Hematopoietic multipotent progenitor cell treated with erythropoietin and hydrocortisone succinate and interleukin-3 and kit ligand, for 6 days (in vitro differentiated cells): ENCODE measurements at places on chromosomes 16 and 17.

GRCh38 chr17:56801459-56802178 is 32.1 kb downstream of the C17orf67 start:
- DNase-seq, result no peak

GRCh38 chr16:57892447-57893096 is 78.4 kb downstream of the CNGB1 start:
- peak; percentile 27 for DNase-seq

DNA sequence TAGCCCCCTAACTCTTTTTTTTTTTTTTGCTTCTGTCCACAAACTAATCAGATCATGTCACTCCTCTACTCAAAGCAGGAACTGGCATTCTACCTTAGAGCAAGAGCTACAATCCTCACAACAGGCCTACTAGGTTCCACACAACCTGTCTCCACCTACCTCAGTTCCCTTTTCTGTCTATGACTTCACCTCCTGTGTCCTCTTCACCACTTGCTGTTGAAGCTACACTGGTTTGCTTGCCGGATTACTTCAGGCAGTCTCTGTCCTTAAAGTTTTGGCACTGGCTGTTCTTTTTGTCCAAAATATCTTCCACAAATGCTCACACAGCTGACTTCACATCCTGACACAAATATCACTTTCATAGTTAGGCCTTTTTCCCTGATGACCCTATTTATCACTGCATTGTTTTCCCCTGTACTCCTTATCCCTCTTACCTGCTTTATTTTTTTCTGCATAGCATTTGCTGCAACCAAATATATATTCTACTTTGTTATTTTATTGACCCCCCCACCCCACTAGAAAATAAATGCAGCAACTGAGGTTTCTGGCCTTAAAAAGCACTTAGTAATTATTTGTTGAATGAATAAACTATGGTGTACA is 72.0 kb downstream of the KANSL1 start:
- no peak for DNase-seq

DNA sequence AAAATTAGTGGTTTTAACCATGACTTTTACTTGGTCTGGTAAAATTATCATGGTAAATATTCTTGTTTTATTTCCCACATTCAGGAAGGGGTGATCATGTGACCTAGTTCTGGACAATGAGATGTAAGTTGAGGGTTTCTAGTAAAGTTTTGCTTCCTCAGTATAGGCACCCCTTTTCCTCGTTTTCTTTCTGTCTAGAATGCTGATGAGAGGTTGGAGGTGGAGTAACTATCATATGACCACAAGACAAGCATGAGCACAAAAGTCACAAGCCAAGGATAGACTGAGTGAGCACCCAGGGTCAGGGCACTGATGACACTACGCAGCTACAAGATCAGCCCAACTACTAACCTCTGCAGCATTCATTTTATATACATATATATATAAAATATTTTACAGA is 53.9 kb downstream of the MYO1D start:
- peak; percentile 66 for DNase-seq
